Activated naive CD8-positive, alpha-beta T cell treated with anti-CD3 and anti-CD28 coated beads for 36 hours (primary cell): ENCODE measurements at places on chromosomes 4 and X. TPM values are rescaled to one million over a fixed set of nuclear protein-coding genes. Genes with fewer than 3 reads are reported as not detected.

Gene FAM236D
- not detected for total RNA-seq

Gene FAM53A
- 0.82 TPM for total RNA-seq

- no peak for DNase-seq
- H3K4me3 ChIP-seq, result no peak overlapping the region
- H3K27ac ChIP-seq, result peak overlapping the region; percentile 5
Observed at GRCh38 chr4:80180743-80181142, 16.6 kb upstream of the PRDM8 start.

Gene LRAT
- 0.12 TPM for total RNA-seq

- peak overlapping the region; percentile 92 for H3K4me3 ChIP-seq
- H3K27ac ChIP-seq, result peak overlapping the region; percentile 94
- DNase-seq, result peak; percentile 23
- peaks cover 2% of the 10 kb centered on the region for H3K4me1 ChIP-seq
- H3K27me3 ChIP-seq, result no peaks in the 10 kb centered on the region
Observed at GRCh38 chrX:54808109-54808604, 612 bp downstream of the MAGED2 start.

DNA sequence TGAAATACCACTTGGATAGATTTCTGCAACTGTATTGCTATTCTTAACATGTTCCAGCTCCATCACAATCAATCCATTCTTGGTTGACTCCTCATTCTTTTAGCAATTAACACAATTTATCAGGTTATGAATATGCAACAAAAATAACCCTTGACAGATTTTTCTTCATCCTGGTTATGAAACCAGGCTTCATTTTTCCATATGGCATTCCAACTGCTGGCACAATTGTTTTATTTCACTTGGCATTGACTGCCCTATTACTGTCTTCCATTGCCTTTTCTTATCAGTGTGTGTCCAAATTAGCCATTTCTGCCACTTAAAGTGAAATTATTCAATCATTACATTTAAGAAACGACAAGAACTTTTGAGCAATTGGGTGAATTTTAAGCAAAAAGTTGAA is 388.8 kb upstream of the EPHA5 start:
- H3K4me1 ChIP-seq, result no peaks in the 10 kb centered on the region
- no peak overlapping the region for H3K27ac ChIP-seq
- H3K4me3 ChIP-seq, result no peak overlapping the region
- no peaks in the 10 kb centered on the region for H3K27me3 ChIP-seq

- no peaks in the 10 kb centered on the region for H3K36me3 ChIP-seq
- H3K4me3 ChIP-seq, result no peak overlapping the region
- H3K27ac ChIP-seq, result no peak overlapping the region
Observed at GRCh38 chr4:114782415-114783214, 184.0 kb downstream of the UGT8 start.

Gene ARR3
- total RNA-seq, result not detected

Gene GLRB
- total RNA-seq, result not detected

- no peaks in the 10 kb centered on the region for H3K27me3 ChIP-seq
- no peak overlapping the region for H3K4me3 ChIP-seq
- no peaks in the 10 kb centered on the region for H3K4me1 ChIP-seq
- no peak overlapping the region for H3K27ac ChIP-seq
- no peak for DNase-seq
Observed at GRCh38 chrX:53580742-53581504, 105.6 kb downstream of the HUWE1 start.

DNA sequence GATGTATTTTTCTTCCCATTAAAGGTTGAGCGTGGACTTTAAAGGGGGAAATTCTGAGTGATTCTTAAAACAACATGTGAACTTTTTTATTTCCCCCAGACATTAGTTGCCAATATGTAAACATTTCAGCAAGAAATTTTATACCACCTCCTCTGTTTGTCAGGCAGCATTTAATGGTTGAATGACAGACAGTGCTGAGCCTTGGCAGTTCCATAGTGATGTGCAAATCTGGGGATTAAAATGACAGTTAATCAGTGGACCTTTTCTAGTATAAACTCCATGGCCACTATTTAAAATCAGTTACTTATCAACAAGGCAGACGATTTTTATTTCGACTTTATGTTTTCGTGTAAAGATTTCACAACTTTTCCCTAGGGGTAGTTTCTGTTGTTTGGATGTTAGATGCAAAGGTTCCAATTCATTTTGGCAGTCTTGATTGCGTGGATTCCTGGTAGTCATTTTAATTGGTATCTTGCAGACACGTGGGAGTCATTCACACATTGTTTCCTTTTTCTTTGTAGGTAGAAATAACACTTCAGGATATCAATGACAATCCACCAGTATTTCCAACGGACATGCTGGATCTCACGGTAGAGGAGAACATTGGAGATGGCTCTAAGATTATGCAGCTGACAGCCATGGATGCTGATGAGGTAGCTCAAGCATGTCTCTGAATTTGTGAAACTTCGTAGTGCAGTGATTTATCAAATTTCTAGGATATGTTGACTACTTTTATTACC is 83.7 kb downstream of the FAT4 start:
- no peaks in the 10 kb centered on the region for H3K27me3 ChIP-seq
- H3K4me1 ChIP-seq, result no peaks in the 10 kb centered on the region
- no peak overlapping the region for H3K27ac ChIP-seq
- DNase-seq, result no peak
- no peak overlapping the region for H3K4me3 ChIP-seq

Gene SLC26A1
- 0.20 TPM for total RNA-seq
